ENCODE measurements at places on chromosomes 1 and 21.

GRCh38 chr1:185360714-185361113 lies 43.7 kb upstream of the IVNS1ABP start:
- no peak for DNase-seq

DNA sequence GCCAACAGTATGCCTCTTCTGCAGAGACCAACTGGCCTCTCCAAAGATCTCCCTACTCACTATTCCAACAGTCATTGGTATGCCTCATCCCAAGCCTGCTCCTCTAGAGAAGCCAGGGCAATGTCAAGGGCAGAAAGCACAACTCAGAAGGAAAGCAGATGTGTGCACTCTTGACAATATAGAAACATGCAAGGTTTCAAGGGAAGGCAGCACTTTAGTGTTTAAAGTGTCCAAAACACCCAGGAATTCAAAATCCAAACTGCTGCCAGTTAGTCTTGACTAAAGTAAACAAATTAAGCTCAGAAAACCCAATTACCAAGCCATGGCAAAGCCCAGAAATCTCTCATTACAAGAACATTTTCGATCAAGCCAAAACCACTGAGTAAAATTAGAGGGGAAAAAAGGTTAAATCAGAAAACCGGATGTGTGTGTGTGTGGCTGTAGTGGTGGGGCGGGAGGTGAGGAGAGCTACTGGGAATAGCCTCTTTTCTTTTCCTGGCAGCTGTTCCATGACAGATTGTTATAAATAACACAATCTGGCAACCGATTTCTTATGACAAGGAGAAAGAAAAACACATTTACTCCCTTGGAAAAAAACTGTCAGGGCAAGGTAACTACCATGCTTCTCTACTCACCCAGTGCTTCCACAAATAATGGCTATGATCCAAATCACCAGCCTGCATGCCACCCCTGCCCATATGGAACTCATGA lies 39.2 kb downstream of the EIF2B3 start:
- DNase-seq: peak; percentile 86

DNA sequence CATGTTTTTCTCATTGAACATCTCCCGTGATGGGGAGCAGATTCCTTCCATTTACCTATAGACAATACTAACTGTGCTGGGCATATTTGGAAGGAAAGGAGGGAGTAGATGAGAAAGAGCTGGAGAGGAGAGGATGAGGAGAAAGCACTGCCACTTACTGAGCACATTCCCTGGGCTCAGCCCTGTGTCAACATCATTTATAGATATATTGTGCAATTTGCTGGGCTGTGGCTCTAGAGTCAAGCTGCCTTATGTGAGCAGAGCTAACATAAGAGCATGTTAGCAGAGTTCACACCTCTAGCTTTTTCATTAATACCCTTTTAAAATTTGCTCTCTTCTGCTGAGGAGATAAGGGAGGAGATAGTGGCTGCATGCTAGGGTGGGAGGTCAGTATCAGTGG lies 22.3 kb upstream of the CD53 start:
- DNase-seq: no peak

DNA sequence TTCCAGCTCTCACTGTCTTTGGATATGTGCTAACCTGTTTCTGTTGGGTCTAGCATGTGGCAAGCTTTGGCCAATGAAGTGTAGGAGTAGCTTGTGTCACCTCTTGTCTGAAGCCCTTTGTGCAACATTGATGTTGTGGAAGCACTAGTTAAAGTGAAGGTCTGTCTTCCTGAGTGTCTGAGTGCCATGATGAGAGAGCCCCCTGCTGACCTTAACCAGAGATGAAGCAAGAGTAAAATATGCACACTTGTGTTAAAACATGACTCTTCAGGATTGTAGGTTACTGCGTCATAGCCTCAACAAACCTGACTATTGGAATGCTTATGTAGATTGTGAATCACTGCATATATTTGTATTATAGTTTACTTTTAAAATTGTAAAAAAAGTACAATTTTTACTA lies 103.7 kb downstream of the NCAM2 start:
- DNase-seq: peak; percentile 65

DNA sequence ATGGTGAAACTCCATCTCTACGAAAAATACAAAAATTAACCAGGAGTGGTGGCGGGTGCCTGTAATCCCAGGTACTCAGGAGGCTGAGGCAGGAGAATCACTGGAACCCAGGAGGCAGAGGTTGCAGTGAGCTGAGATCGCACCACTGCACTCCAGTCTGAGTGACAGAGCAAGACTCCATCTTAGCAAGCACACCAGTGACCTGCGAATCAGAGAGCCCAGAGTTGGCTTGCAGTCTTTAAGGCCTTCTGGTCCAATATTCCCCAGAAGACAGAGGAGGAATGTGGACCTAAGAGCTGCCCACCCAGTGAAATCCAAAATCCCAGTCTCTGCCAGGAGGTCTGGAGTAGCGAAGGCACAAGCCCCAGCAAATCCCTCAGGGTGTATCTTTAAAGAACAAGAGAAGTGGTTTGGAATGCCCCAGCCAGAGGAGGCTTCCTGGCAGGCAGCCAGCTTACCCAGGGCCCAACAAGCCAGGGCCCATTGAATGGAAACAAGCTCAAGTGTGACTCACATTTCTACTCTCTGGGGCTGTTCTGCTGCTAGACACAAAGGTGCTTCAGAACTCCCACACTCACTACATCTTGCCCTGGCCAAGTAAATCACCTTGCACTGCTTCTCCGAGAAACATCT lies 23.9 kb downstream of the GPR161 start:
- peak; percentile 96 for DNase-seq

- DNase-seq: no peak
Observed at GRCh38 chr1:230288641-230289349, 137.3 kb downstream of the PGBD5 start.

DNA sequence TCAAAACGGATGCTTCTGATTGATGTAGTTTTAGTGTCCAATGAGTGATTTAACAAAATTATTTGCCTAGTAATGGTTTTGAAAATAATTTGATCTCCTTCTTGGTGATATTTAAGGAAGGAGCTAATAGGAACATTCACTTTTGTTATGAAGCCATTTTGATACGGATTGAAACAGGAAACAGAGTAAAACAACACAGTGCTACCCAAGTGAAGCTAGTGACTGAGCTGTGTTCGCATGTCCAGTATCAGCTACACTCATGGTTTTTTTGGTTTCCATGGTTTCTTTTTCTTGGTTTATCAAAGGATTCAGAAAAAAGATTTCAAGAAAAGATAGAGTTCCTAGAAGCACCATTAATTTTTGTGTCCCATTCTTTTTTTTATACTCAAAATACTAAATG lies 40.1 kb upstream of the PLEKHO1 start:
- DNase-seq: no peak

- DNase-seq: no peak
Observed at GRCh38 chr1:44939061-44939460, 47.3 kb downstream of the EIF2B3 start.

GRCh38 chr21:39976800-39977199 lies 109.6 kb downstream of the PCP4 start:
- no peak for DNase-seq

DNA sequence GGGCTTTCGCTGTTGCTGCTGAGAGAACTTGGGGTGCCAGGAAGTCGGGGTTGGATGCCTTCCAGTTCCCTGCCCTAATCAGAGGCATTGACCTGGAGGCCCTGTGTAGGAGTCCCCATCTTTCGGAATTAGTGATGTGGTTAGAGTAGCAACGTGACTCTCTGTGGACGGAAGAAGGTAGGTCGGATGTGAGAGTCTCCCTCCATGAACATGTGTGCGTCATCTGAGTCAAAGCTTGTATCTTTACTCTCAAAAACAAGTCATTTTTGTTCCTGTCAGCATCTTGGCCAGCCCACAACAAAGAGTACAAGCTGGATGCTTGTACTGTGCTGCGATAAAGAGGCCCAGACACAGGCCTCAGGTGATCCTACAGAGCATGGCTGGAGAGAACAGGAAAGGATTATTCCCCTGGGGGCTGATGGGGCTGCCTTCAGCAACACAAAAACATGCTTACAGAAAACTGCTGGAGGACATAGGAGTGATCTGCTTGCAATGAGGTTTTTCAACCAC lies 31.0 kb upstream of the IL10 start:
- DNase-seq: no peak

DNA sequence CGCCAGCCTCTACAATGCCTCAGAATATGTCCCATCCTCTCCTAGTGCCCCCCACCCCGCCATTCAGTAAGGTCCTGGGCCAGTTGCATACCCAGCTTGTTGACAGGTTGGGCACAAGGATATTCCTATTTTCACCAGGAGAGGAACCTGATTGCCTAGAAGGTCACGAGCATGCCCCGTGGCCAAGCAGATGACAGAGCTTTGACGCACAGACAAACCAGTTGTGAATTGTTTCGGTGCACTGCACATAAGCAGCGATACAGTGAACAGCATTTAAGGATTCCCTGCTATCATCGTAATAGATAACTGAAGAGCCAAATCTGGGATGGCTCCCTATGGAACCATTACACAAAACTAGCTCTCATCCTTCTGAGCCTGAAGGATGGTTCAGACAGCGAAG lies 3.4 kb downstream of the LELP1 start:
- no peak for DNase-seq

Data from astrocyte of the hippocampus (primary cell).